ENCODE measurements at places on chromosomes 13 and 19.

DNA sequence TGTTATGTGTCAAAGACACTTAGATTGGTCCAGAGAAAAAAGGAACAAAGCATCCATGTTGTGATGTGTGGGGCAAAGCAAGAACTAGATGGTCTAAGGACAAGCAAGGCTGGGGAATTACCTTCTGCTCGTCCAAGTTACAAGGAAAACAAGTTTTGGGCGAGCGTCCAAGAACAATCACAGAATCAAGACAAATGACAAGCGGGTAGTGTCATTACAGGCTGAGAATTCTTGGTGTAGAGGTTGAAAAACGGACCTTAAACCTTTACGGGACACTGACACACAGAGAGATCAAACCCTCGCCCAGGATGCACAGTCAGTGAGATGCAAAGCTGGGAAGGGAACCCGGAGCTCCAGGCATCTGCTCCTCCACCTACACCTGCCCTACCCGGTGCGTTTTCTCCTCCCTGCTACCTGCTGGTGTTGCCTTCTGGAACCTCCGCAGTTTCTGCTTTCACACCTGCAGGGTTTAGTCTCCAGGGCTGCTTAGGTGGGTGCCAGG lies 515 bp upstream of the ZNF324B start:
- DNase-seq = no peak

DNA sequence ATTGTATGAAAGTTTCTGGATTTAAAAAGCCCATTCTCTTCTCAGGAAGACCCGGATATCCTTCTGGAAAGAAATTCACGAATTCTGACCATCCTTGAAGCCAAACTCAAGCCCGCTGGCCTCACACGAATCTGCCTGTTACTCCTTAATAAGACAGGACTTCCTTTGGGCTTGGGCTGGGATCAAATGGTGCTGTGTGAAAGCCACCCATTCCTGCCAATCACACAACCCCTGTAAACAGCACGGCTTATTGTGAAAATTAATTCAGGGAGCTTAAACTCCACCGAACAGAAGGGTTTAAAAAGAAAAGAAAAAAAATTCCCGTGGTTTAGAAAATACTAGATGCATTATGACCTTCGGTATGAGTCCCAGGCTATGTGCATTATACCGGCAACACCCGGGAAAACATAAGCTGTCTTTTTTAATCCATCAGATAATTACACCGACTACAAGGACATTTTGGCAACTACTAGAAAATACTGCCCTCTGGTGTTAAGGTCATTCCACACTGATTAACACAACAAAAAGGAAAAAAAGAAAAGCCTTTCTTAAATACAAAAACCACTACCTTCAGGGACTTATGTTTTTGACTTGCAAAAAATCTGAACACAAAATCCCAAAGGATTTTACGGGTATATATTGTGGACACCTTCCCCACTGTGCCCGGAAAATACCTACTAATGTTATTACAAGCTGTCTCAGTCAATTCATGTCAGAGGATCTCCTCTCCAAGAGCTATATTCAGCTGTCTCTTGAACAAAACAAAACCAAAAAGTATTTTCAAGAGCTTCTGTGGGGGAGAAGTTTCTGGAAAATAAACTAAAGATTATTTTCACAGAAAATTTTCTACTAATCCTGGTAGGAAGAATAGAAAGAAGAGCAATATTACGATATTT lies 76.0 kb upstream of the LSM14A start:
- peak; percentile 44 for DNase-seq

GRCh38 chr19:47247308-47247990 lies 8.9 kb upstream of the CCDC9 start:
- DNase-seq = peak; percentile 73

GRCh38 chr19:11450570-11451326 lies 15.3 kb downstream of the PRKCSH start:
- no peak for DNase-seq

DNA sequence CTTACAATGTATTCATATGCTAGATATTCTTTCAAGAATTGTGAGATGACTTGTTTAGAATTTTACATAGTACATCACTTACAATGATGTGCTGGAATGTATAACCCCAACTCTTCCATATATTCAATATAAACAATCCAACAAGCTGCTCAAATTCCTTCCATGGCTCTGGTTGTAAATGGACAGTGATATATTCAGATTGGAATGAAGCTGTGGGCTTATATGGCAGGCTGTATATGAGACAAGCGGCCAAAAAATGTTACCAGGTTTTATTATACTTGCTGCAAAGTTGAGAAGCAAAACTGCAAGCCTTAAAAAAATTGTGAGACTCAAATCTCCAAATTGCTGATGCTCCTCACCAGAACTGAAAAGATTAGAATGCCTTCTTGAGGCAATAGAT lies 83.6 kb upstream of the KLF12 start:
- DNase-seq = no peak

DNA sequence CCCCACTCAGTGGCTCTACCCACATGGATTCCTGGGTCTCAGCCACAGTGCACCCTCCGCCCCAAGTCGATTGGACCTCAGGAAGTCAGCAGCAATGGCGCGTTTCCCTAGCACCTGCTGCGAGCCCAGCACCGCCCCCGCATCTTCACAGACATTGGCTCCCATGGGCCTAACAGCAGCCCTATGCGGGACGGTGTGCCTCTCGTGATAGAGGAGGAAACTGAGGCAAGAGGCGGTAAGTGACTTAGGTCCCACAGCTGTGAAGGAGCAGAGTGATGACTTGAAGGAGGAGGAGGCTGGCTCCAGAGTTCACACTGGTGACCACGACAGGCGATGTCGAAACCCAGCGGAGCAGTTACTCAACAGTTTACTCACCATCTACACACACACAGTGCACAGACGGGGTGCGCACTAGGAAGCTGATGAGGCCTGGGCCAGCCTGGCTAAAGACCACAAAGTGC lies 104.5 kb upstream of the SOX1 start:
- DNase-seq = no peak

- DNase-seq = peak; percentile 32
Observed at GRCh38 chr13:30870049-30870884, 35.8 kb upstream of the MEDAG start.

- no peak for DNase-seq
Observed at GRCh38 chr13:45372189-45373161, 31.5 kb upstream of the TPT1 start.

- DNase-seq = no peak
Observed at GRCh38 chr19:33344573-33344925, 29.0 kb upstream of the CEBPG start.

- no peak for DNase-seq
Observed at GRCh38 chr13:34076319-34076718, 258.4 kb downstream of the RFC3 start.

- DNase-seq = no peak
Observed at GRCh38 chr19:4981681-4981958, 12.7 kb downstream of the KDM4B start.

- DNase-seq = no peak
Observed at GRCh38 chr19:42191855-42192254, 25.6 kb downstream of the DEDD2 start.

DNA sequence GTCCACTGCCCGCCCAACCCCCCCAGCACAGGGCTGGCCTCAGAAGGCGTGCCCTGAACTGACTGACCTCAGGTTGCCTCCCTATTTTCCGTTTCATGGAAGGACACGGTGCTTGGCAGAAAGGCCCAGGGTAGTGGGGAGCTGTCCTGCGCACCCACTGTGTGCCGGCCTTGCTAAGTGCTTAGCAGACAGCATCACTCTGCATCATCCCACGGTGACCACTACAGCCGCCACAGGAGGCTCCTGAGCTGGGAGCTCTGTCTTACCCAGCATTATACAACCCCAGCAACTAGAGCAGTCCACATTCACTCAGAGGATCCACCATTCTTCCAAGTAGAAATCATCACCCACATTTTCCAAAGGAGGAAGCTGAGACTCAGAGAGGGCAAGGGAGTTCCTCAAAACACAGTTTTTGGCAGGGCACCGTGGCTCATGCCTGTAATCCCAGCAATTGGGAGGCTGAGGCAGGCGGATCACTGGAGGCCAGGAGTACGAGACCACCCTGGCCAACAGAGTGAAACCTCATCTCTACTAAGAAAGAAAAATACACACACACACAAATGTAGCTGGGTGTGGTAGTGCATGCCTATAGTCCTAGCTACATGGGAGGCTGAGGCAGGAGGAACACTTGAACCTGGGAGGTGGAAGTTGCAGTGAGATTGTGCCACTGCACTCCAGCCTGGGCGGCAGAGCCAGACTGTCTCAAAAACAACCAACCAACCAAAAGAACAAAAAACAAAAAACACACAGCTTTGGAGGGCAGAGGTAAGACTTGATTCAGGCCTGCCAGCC lies 1.6 kb downstream of the SBK2 start:
- DNase-seq = no peak

GRCh38 chr13:110206185-110206584 lies 100.8 kb downstream of the COL4A1 start:
- no peak for DNase-seq

GRCh38 chr13:77029436-77029835 lies 2.5 kb upstream of the FBXL3 start:
- no peak for DNase-seq

GRCh38 chr19:16394681-16395375 lies 70.2 kb downstream of the KLF2 start:
- no peak for DNase-seq

GRCh38 chr19:14218620-14219330 lies 12.8 kb upstream of the ADGRL1 start:
- DNase-seq = no peak

DNA sequence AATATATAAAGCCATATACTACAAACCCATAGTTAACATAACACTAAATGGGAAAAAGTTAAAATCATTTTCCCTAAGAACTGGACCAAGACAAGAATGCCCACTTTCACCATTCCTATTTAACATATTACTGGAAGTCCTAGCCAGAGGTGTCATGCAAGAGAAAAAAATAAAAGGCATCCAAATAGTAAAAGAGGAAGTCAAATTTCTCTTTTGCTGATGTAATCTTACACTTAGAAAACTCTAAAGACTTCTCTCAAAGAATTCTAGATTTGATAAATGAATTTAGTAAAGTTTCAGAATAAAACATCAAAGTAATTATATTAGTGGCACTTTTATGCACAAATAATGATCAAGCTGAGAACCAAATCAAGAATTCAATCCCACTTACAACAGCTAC lies 678.9 kb upstream of the SLITRK5 start:
- no peak for DNase-seq

- DNase-seq = no peak
Observed at GRCh38 chr19:46461537-46461936, 9.8 kb downstream of the PNMA8A start.

DNA sequence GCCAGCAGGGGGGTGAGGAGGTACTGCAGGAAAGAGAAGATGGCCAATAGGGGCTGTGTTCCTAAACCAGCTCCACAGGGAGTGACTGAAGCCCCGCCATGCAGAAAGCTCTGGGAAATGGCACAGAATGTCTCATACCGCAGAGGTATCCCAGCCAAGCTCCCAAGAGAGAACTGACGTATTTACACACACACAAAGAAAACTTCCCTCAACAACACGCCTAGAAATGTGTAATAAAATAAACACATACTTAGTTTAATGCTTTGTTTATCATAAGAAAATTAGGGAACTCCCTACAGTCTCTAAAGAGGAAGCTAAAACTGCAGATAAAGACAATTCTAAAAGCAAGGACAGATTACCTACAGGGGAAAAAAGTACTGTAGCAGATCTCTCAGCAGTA lies 40.0 kb downstream of the ESD start:
- no peak for DNase-seq

- no peak for DNase-seq
Observed at GRCh38 chr19:35309481-35310279, 17.7 kb downstream of the MAG start.

GRCh38 chr13:79532576-79532975 lies 51.6 kb downstream of the NDFIP2 start:
- no peak for DNase-seq

- DNase-seq = no peak
Observed at GRCh38 chr19:33841685-33842084, 45.0 kb downstream of the KCTD15 start.

- DNase-seq = no peak
Observed at GRCh38 chr19:48806518-48806817, 4.4 kb downstream of the BCAT2 start.

- DNase-seq = no peak
Observed at GRCh38 chr19:55113570-55114039, 3.8 kb downstream of the PPP1R12C start.

GRCh38 chr13:111911121-111911720 lies 155.7 kb upstream of the SOX1 start:
- no peak for DNase-seq

DNA sequence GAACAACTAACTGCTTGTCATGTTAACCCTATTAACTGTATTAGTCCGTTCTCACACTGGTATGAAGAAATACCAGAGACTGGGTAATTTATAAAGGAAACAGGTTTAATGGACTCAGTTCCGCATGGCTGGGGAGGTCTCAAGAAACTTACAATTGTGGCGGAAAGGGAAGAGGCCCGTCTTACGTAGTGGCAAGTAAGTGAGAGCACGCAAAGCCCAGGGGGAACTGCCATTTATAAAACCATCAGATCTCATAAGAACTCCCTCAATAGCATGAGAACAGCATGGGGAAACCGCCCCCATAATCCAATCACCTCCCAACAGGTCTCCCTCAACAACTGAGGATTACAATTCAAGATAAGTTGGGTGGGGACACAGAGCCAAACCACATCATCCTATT lies 34.7 kb downstream of the PHF11 start:
- DNase-seq = no peak

DNA sequence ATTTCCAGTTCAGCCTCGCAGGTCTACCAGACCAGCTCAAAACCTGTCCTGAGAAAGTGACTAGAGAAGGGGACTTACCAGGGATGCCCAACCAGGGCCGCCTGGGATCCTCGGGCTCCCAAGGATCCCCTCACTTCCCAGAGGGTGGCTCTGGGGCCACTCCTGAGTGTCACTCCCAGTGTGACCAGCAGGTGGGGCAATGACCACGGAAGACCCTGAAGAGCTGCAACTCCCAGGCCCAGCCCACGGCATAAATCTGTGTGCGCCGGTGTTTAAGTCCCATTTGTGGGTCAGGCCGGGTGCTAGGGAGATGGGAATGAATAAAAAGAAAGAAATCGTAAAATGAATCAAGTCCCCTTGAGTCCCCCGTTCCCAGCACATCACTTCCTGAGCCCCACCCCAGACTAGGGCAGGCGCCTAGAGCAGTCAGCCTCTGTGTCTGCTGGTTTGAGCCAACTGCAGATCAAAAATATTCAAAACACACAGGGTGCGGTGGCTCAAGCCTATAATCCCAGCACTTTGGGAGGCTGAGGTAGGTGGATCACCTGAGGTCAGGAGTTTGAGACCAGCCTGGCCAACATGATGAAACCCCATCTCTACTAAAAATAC lies 10.7 kb downstream of the PTGIR start:
- peak; percentile 82 for DNase-seq

GRCh38 chr13:45928843-45929242 lies 77.3 kb upstream of the SIAH3 start:
- no peak for DNase-seq

GRCh38 chr13:83732755-83733154 lies 149.5 kb downstream of the SLITRK1 start:
- DNase-seq = no peak

- no peak for DNase-seq
Observed at GRCh38 chr19:35975608-35976214, 19.3 kb upstream of the SDHAF1 start.

GRCh38 chr13:98216135-98216565 lies 39.1 kb upstream of the RNF113B start:
- no peak for DNase-seq

All from GM13977 (cell line).